Frontal cortex (tissue), 4 donors: ENCODE measurements at places on chromosomes 6 and 20. TPM values are rescaled to one million over a fixed set of nuclear protein-coding genes. Genes with fewer than 3 reads are reported as not detected.

The PRDM1 gene
- total RNA-seq: 1.6 TPM

The HTR1E gene
- under 0.01 TPM for total RNA-seq

The GPX5 gene
- not detected for total RNA-seq

The SYCP2L gene
- total RNA-seq: 5.7 TPM

The PRND gene
- total RNA-seq: 2.0 TPM
